Activated CD4-positive, alpha-beta T cell treated with anti-CD3 and anti-CD28 coated beads, Interleukin-2, amount 50 U/mL, for 4 hours (primary cell): ENCODE measurements at places on chromosomes 2 and 18.
A peak's percentile ranks its signal among the peaks of the same experiment; 100 is the strongest.

- no peak for DNase-seq
Observed at GRCh38 chr2:223475901-223476300, 126.3 kb downstream of the SCG2 start.

- no peak for DNase-seq
Observed at GRCh38 chr18:48982266-48982665, 31.5 kb upstream of the SMAD7 start.

DNA sequence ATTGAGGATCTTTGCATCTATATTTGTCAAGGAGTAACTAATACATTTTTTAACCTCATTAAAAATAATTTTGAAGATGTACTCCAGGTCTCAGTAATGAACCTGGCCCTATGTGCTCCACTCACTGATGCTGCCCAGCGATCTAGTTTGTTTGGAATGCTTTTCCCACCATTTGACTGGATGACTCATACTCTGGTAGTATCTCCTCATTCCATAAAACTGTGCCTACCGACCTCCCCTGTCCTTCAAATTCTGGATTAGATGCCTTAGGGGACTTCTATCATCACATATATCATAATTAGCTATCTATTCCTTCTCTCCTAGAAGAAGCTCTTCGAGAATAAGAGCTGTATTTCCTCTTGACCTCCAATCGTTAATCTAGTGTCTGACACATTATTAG, 83.8 kb downstream of the FAM117B start:
- no peak for DNase-seq

DNA sequence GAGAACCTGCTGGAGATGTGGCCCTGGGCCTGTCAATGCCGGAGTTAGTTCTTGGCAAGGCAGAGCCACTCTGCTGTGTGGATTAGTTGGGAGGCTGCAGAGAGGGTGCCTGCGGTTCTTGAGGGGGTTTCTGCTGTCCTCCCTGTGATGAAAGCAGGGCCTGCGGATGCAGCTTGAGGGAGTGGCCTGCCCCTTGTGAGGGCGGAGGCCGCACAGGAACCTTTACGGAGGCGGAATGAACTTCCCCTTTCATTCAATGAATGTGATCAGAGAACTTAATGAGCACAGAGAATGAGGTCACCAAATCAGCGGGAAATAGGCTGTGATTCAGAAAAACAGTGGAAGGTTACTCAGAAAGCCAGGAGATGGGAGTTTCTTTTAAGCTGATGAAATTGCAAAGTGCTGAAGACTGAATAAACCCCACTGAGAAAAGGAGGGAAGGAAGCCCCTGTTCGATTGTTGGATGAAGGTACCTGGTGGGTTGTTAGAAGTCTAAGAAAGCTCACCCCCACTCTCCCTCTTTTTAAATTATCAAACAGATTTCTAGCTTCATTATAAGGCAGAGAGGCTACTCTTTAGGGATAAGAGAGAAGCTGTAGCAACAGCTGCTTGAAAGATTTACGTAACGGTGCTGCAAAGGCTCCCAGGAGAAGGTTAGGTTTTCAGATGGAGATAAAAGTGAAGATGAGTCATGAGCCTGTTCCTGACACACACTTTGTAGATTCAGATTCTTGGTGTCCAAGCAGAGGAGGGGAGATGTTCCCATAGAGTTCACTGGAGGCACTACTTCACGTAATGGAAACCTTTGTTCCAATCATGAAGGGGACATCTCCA, 47.4 kb downstream of the VWA3B start:
- DNase-seq, result no peak

GRCh38 chr18:36812678-36813077, 16.1 kb downstream of the TPGS2 start:
- no peak for DNase-seq

- DNase-seq, result no peak
Observed at GRCh38 chr2:58261209-58261608, 20.1 kb upstream of the FANCL start.

- DNase-seq, result no peak
Observed at GRCh38 chr2:20397811-20398447, 47.3 kb upstream of the PUM2 start.

DNA sequence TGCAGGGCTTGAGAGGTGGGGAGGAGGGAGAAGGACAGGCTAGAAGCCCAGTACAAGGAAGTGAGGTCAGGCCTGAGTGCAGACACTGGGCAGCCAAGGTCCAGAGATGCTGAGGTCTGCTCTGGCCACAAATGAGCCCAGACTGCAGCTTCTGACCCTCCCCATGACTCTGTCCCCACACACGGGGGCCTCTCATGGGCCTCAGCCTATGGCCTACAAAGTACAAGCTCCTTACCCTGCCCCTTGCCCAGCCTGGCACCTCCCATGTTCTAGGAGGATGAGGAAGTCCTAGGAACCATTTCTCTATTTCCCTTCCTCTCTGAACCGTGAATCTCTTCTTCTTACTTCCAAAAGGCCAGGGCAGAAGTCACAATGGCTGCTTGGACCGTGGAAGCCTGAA, 193.8 kb downstream of the ANKRD30B start:
- DNase-seq, result no peak

- DNase-seq, result no peak
Observed at GRCh38 chr18:9513971-9514512, 38.7 kb downstream of the RALBP1 start.

DNA sequence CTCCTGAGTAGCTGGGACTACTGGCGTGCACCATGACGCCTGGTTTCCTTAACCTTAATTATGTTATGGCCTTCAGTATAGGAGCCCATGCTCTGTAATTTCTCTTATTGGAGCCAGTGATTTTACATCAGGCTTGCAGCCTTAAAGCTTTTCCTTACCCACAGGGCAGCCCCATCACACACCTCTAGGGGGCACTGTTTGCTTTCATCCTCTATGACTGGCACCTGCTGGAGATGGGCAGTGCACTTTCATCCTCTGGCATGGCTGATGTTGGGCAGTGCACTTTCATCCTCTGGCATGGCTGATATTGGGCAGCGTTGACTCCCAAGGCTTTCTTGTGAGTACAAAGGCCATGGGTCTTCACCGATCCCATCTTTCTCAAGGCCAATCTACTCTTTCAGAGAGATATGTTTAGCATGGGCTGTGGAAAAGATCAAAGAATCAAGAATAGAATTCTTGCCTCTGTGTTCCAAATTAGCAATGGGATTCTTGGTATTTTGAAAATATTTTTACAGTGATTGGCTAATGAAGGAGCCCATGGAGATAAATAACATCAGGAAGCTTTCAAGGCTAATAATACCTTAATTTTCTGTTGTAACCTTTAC, 80.7 kb upstream of the MEX3C start:
- peak; percentile 4 for DNase-seq

GRCh38 chr18:24414349-24415003, 12.0 kb upstream of the IMPACT start:
- DNase-seq, result no peak

DNA sequence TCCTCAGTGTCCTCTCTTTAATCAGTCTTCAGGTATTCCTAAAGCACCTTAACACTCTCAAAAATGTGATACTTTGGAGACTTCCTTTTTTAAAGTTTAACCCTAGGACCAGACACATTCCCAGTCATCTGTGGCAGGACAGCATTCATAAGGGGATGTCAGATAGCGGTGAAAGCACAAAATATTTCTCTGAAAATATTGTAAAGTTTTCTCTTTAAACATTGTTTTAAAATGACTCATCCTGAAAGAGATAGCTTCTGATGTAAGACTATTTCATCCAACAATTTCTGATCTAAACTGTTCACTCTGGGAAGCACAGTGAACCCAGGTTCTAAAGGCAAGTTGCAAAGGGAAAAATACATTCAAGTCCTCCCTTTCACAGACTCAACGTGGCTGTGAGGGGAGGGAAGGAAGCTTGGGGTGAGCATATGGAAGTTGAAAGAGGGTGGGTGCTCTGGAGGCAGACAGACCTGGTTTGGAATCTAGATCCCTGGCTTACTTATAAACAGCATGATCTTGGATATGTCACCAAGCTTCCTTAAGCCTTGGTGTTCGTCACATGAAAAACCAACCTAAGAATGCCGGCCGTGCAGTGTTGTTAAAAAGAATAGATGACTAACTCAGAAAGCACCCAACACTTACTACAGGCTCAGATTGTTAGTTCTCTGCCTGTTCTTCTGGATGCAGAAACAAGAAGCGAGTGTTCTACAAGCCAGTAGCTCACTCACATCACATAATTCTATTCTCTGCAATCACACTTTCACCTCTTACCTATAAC, 12.1 kb downstream of the GALNT14 start:
- no peak for DNase-seq

- DNase-seq, result no peak
Observed at GRCh38 chr18:23504720-23505119, 1.4 kb downstream of the RMC1 start.

DNA sequence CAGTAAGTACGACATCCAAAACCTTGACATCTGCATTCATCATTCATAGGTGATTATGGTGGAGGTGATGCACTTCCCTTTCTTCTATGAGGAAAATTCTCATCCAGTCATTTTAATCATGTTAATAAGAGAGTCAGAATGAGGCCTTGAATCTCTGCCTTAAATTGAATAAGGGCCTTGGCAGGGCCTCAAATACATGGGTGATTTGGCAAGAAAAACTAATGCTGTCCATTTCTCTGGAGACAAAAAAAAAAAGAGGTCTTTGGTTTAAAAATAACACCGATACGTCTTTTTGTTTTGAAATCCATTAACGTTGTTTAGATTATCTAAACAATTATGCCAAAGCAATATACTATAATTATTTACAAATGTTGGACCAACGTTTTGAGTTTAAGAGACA, 8.1 kb downstream of the COLEC12 start:
- no peak for DNase-seq

DNA sequence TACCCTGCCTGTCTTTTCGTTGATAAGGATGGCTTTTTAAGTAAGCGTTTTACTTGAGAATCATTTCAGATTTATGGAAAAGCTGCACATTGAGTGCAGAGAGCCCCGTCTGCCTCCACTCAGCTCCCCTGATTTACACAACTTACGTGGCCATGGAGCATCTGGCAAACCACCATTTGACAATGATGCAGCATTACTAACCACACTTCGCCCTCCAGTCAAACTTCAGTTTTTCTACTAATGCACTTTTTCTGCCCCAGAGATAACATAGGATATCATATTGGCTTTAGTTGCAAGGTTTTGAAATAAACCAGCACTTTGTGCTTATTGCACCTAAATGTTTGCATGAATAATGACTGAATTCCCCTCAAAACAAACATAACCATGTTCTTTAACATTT, 165.1 kb upstream of the TPO start:
- DNase-seq, result no peak

DNA sequence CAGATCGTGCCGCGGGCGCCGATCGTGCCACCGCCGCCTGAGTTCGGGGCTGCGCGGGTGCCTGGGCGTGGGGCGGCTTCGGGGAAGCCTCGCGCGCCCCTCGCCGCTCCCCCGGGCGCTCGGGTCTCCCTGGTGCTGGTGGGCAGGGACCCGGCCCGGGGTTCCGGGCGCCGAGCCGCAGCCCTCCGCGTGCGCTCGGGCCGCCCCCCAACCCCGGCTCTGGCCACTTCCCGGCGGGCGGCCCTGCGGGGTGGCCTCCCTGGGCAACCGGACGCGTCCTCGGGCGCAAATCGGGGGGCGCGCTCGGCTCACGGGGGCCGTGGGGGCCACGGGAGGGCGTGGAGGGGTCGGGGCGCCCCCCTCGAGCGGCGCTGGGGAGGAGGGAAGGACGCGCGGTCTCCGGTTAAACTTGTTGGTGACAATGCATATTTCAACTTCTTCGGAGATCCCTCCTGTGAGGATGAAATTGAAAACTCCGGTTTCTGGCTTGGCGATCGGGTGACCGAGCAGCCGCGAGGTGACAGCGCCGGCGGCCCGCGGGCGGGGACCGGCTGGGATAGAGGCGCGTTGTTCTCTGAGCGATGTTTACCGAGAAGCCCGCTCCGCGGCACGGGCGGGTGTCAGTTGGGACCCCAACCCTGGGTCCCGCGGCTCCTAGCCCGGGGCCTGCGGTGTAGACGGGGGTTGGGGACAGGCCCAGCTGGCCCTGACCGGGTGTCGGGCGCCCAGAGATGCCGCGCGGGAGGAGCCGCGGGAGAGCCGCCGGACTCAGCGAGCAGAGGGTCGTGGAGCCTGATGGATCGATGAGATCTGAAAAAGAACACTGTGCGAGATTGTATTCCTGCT, 676 bp downstream of the SH3BP4 start:
- no peak for DNase-seq

GRCh38 chr2:102283996-102284395, 27.4 kb upstream of the IL1RL1 start:
- DNase-seq, result no peak

GRCh38 chr2:46471-47345, at the start of gene FAM110C:
TSS of gene FAM110C (minus strand) at chr2:46505. CDS start at chr2:46385, 120 bp downstream.
- peak; percentile 34 for DNase-seq

DNA sequence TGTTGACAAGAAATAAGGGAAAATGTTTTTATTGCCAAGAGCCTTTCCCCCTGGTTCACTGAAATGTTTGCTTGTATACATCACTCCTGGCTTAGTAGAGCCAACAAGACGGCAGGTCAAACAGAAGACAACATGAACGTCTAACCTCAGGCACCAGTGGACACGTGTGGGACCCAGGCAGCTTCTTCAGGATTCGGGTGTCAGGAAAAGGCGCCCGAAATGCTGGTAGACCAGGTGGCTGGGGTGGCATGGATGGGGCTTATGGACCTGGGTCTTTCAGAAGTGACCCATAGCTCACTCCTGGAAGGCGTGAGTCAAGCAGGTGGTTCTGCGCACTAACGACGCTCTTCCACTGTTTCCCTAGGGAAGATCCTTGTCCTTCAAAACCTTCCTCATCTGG, 23.3 kb upstream of the NFATC1 start:
- no peak for DNase-seq

- no peak for DNase-seq
Observed at GRCh38 chr18:76996429-76996828, 136.2 kb downstream of the MBP start.

DNA sequence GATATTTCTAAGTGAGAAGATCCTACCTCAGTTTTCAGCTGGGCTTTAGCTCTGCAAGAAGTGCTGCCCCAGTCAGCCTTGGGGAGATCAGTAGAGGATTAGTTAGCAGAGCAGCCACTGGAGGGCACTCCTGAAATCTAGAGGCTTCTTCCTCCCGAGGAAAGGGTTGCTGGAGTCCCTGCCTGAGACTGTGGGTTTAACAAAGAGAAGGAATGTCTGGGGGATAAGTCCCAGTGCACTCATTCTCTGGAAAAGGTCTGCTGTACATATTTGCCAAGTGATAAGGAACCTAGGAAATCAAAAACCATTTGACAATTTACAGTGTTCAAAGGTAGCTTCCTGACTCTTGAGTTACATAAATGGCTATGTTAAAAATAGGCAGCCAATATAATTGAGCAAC, 207.2 kb downstream of the SLC8A1 start:
- no peak for DNase-seq

GRCh38 chr2:196515608-196516007, 123.9 kb upstream of the CCDC150 start:
- DNase-seq, result no peak

GRCh38 chr2:119422360-119423107, 9.1 kb upstream of the TMEM37 start:
- DNase-seq, result no peak
